ENCODE measurements at places on chromosomes 4 and X. TPM values are rescaled to one million over a fixed set of nuclear protein-coding genes. Genes with fewer than 3 reads are reported as not detected.

IGBP1 gene
- total RNA-seq, result 43.2 TPM

SAGE1 gene
- total RNA-seq, result not detected

GPR82 gene
- not detected for total RNA-seq

G3BP2 gene
- total RNA-seq, result 53.5 TPM

SSX2 gene
- not detected for total RNA-seq

KLF8 gene
- 33.1 TPM for total RNA-seq

DNA sequence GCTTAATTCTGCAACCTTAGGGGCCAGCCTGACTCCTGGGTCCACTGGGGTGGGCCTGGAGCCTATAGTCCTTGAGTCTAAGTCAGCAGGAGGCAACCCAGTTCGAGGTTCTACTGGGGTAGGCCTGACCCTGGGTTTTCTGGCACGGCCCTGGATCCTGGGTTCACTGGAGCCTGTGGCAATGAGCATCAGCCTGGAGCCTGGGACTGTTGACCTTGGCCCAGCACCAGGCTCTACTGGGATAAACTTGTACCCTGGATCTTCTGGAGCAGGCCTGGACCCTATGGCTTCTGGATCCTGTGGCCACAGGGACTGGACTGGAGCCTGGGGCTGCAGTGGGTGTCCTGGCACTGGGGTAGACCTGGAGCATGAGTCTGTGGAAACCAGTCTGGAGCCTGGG is 874.3 kb upstream of the INTU start:
- DNase-seq, result no peak

DNA sequence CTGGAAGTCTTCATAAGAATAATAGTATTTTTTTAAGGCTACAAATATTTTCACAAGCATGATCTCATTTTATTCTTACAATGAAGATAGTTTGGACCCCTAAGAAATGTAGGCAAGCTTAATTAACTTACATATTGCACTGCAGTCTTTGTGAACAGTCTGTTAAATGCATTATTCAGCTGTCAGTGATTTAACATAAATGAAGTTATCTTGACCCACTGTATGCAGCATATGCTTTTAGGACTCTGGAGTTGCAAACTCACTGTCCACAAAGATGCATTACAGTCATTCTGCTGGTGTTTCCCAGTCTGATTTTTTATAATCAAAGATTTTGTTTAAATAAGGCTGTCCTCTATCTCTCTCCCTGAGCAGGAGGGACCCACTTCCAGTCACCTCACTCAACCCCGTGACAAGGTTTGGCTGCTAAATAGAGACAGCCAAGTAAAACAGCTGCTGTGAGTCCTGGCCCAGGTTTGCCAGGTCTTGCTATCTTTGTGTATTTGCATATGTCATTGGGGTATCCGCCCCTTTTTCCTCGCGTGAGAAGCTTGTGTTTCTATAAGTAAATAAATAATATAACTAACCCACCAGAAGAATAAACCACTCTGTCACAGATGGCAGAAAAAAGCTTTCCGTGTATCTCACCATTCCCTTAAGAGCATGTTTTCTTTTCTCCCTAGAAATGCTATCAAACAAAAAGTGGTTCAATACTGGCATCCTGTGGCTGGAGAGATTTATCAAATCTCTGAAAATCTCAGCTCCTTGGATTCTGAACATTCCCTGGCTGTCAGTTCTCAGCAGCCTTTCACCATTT is 67.0 kb downstream of the SLC7A11 start:
- DNase-seq, result no peak

- no peak for DNase-seq
These were observed 151.3 kb upstream of the TTC29 start for GRCh38 chr4:147096667-147097604.

DNA sequence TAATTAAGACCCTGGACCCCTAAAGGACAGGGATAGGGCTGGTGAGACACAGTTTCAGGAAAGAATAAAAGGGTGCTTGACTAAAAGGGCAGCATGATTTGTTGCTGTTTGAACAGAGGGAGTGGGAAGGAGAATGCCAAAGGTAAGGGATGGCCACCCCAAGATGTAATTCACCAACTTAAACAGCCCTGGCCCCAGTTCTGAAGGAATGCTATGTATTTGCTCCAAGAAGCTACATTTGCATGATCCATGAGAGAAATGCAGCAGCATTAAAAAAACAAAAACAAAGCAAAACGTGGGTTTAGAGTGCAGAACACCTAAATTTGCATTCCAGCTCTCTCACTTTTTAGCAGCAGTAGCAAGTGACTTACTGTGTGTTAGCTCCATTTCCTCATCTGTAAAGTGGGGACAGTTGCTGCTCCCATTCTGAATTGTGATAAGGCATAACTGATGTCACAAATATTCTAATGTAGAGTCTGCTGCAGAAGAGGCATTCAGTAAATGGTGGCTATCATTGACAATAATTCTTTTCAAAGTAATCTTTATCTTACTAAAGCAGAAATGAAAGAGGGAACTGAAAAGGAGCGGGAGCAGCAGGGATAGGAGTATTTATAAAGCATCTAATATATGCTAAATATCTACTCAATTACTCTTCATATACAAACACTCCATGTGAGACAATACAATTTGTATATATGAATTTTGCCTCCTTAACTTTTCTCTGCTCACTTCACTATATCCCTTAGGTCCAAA is 115.8 kb downstream of the PPARGC1A start:
- no peak for DNase-seq

GRCh38 chr4:171847751-171848150 is 34.5 kb downstream of the GALNTL6 start:
- DNase-seq, result no peak

GRCh38 chrX:123807835-123808416 is 51.9 kb upstream of the XIAP start:
- no peak for DNase-seq

GRCh38 chr4:8729408-8730149 is 137.0 kb downstream of the CPZ start:
- DNase-seq, result no peak

DNA sequence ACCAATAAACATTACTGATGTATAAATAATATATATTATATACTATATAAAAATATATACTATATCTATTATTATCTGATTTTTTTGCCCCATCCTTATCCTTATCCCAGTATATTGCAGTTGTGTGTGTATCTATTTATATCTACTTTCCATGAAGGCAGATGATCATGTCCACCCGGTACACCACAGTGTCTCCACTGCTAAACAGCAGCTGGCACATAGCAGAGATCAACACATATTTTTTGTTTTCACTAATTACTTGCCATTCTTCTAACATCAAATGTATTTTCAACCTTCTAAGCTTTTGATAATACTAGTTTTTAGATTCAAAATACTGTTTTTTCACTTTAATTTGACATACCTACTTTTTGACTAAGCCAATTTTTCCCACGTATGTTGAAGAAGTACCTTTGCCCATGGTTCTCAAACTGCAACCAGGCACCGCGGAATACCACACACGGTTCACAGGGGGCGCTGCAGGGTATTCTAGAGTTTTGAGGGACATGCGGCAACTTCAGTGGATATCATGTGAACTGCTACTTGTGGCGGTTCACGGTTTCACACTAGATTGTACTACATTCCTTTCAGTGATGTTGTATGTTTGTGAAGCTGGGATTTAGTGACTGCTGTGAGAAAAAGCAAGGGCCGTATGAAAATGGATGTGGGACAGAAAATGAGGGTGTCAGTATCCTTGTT is 182.5 kb upstream of the NPY2R start:
- no peak for DNase-seq

GRCh38 chrX:10939424-10939823 is 171.7 kb upstream of the HCCS start:
- DNase-seq, result no peak

GRCh38 chr4:16075061-16075460 is 8.8 kb downstream of the PROM1 start:
- DNase-seq, result no peak

- DNase-seq, result no peak
These were observed 72.0 kb downstream of the QRFPR start for GRCh38 chr4:121308828-121309227.

GRCh38 chr4:7299908-7300710 is 107.8 kb downstream of the SORCS2 start:
- no peak for DNase-seq

DNA sequence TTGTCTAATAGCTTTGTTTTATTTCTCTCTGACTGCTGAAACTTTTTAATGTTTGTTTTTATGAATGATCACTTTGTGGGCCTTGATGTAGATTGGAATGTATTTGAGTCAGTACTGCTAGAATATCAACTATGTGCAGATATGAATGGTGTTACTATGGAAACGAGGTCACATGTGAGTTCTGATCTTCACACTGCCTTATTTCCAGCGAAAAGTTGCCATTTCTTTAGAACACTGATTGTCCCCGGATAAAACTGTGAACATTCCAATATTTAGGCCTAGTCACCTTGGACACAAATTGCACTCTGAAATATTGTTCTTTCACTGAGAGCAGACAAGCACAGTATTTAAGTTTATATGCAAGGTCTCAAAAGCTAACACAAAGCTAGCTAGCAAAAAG is 27.2 kb upstream of the MAGED1 start:
- no peak for DNase-seq

GRCh38 chr4:70927502-70928137 is 25.5 kb downstream of the MOB1B start:
- no peak for DNase-seq

- DNase-seq, result no peak
These were observed 249.4 kb downstream of the ADAMTS3 start for GRCh38 chr4:72319601-72320021.

- DNase-seq, result no peak
These were observed 54.1 kb upstream of the PRPS1 start for GRCh38 chrX:107574054-107574683.

- no peak for DNase-seq
These were observed 26.3 kb downstream of the FLNA start for GRCh38 chrX:154348114-154348531.

GRCh38 chr4:3070709-3071500 is 3.4 kb downstream of the HTT-AS start:
- DNase-seq, result no peak

DNA sequence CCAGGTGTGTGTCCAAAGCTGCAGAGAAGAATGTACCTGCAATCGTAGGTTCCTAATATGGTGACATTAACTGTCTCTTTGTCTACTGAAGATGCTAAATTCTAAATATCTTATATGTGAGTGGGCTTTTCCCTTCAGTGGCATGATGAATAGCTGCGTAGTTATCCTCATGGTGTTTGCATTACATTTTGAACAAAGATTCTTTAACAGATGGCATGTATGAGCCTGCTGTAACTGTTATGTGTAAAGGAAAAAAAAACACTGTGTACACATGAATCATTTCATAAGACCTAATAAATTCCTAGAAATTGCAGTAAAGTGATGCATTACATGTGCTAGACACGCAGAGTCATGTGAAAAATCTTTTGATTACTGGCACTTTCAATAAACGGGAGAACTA is 288.0 kb downstream of the SH2D1A start:
- DNase-seq, result no peak

DNA sequence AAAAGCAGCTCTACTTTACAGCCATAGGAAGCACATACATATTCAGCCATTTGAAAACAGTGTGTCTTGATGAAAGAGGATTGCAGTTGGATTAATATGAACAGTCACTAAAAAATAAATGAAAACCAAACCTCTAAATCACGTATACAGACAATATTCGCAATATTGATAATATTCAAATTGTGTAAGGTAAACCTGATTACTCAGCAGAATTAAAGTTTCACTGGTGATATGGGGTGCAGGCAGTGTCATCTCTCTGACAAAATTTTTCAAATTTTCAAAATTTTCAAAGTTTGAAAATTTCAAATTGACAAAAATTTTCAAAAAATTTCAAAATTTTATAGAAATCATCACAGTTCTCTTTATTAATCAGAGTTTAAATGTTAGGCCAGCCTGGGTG is 55.7 kb downstream of the FAT4 start:
- no peak for DNase-seq

- DNase-seq, result no peak
These were observed 97.3 kb downstream of the PCDH7 start for GRCh38 chr4:30817447-30817846.

- no peak for DNase-seq
These were observed 423.8 kb downstream of the PRDM5 start for GRCh38 chr4:120498678-120499077.

DNA sequence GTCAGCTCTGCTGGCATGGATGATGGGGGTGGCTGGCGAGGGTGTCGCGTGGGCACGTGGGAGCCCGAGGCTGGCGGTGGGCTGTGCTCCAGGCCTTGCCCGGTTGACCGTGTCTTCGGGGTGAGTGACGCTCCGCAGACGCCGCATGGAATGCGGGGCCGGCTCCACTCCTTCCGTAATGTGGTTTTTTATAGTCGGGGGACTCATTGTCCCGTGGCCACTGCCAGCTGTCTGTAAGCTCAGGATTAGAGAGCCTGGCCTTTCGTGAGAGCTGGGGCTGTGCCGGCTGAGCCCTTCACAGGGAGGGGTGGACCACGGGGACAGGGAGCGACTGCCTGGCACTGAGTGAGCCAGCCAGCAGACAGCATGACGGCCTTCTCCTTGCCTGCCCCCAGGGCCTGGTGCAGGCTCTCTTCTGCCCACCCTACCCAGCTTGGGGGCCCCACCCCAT is 20.4 kb downstream of the DOK7 start:
- DNase-seq, result no peak

DNA sequence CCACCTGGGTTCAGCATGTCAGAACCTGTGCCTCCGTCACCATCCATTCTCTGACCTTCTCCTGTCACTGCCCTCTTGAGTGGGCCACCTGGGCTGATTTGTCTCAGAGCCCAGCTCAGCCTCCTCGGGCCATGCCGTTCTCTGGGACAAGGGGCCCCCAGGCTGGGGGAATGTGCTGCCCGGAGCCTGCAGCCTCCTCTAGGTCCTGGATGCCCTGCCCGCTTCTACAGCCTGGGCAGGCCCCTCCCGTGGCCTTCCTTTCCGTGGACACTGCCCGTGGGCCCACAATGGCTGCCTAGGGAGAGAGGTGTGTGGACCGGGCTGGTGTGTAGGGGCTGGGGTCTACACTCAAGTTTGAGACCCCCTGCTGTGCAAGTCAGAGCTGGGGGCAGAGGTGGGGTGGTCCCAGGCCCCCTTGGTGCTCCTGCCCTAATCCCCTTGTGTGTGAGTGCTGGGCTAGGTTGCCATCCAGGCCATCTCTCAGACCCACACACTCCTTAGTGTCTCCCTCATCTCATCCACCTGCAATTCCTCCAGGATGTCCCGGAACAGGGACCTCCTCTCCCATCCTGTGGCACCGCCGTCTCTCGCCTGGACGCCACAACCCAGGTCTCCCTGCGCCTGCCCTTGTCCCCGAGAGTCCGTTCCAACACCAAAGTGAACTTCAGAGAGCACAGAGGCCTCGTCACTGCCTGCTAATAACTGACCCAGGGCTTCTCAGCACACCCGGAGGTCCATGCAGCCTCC is 12.4 kb downstream of the PSAPL1 start:
- DNase-seq, result no peak

Data from vagina (tissue), 2 donors.